ENCODE measurements at places on chromosomes 7 and 10. TPM values are rescaled to one million over a fixed set of nuclear protein-coding genes. Genes with fewer than 3 reads are reported as not detected.
A peak's percentile ranks its signal among the peaks of the same experiment; 100 is the strongest.

Gene FAM241B
- not detected for total RNA-seq

Gene PVRIG
- 0.21 TPM for total RNA-seq

- no peak for DNase-seq
These were observed 133.9 kb upstream of the TPK1 start for GRCh38 chr7:144969787-144970186.

DNA sequence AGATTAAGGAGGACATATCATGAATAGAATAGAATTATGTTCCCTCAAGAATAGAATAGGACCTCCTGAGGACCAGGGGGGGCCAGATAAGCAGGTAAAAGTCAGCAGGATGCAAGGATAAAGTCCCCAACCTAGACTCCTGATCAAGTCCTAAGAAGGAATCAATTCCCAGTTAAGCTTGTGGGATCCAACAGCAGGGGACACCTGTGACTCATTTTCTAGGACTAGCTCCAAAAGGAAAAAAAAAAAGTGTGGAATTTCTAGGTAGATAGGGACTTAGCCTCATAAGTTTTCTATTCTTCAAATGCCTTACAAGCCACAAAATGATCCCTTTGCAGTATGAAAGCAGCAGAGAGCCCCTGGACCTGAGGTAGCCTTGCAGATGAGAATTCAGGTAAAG lies 336.2 kb downstream of the WDR11 start:
- no peak for DNase-seq

- DNase-seq = no peak
These were observed 142.9 kb downstream of the NOC3L start for GRCh38 chr10:94219829-94220228.

DNA sequence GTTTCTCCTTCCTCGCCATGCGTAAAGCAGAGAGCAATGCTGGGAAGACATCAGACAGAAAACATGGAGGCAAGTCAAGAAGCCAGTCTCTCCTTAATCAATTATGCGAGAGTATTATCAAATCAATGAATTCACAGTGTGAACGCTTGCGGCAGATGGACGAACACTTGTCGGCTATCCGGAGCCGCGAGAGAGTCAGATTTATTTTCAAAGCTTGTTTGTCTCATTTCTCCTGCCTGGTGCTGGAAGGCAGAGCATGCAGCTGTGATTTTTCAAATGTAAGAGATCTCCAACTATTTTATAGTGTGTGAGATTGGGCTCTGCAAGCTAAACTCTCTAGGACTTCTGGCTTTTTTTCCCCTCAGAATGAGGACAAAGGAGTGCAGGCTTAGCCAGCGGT lies 252.3 kb downstream of the SNX10 start:
- DNase-seq = no peak

DNA sequence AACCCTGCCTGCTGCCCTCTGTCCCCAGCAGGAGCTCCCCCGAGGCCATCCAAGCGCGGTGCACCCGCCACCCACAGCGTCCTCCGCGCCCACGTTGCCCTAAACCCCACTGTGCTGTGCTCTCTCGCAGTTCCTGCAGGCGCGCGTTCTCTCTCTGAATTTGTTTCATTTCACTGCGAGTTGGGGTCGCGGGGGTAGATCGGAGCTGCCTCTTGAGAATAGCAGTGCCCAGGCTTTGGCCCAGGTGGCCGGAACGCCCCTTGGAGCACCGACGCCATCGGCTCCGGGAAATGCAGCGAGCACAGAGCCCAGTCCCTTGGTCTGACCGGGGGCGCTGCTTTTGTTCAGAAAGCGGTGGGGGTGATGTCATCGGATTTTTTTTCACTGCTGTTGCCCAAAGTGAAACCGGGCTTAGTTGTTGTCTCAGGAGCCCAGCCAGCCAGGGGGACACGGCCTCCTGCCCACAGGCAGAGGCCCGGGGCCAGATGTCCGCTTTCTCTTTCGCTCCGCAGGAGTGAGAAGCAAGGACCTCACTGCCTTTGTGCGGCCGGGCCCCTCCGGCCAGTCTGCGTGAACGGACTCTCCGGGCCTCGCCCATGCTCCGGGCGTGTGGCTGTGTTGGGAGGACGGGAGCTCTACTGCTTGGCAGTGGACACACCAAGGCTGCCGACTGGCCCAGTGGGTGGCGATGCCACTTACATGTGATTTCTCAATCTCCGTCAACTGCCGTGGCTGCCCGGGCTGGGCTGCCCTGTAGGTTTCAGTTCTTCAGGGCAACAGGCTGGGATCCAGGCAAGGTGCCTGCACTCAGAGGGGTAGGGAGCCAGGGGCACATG lies 43.1 kb downstream of the FOXK1 start:
- DNase-seq = no peak

DNA sequence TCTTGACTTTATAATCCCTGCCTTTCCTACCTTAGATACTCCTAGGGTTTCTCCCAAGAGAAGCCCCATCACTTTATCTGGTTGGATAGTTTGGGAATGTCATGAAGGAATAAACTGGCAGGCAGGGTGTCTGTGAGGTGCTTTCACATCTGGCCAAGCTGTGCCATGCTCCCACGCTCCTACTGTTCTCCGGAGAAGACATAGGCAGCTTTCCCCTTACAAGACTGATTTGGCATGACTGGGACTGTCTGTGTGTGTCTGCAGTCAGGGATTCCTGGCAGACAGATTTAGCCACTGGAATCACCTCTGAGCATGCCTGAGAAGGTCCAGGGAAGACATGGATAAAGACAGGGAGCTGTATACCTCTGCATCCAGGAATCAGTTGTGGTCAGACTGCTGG lies 45.3 kb downstream of the HK1 start:
- no peak for DNase-seq

GRCh38 chr10:49572594-49573114 lies 33.7 kb upstream of the ERCC6 start:
- no peak for DNase-seq

DNA sequence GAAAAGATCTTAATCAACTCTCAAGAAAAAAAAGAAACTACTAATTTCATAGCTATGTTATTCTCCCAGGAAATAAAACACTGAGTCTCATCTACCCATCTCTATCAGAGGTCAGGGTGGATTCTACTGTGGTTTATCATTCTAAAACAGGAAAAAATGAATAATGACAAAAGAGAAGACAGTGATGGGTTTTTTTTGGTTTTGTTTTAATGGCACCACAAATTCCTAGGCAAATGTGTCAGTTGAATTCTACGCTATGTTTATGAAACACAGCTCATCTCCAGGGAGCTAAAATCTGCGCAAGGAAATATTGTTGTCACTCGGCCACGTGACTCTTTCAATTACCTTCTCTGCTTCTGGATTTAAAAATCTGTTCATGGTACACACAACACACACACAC lies 393.4 kb upstream of the SORCS1 start:
- DNase-seq = no peak

DNA sequence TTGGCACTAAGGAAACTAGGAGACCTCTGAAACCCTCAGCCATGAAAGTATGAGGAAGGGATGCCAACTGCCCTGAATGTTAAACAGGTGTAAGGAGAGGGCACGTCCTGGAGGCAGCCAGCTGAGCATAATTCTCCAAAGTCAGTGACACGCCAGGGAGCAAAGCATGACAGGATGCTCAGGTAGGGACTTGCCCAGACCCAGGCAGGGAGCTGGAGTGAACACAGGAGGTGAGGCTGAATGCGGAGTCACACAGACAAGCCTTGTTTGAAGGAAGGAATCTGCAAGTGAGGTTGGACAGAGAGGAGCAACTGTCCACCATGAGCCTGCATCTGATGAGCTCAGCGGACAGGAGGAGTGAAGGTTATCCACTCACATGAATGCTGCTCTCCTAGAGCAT lies 41.5 kb downstream of the KLRG2 start:
- DNase-seq = peak; percentile 39
